ENCODE measurements at places on chromosomes 4 and X.
A peak's percentile ranks its signal among the peaks of the same experiment; 100 is the strongest.

DNA sequence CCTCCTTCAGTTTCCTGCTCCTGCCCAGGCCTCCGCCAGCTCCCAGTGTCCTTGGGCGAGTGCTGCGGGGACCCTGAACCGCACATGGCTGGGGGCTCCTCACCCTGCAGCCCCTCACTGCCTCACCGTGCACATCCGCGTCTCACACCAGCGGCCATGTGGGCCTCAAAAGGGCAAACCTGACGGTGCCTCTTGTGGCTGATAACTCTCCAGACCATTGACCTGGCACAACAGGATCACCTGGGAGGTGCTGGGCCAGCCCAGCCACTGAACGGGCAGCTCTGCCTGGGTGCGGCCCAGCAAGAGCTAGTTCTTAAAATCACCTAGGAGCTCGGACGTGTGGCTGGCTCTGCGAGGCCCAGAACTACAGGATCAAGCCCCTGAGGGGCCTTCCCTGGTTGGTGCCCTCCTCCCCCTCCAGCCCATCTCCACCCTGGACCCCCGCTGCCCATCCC is 4.1 kb upstream of the S100P start:
- no peak for DNase-seq

- DNase-seq, result no peak
Measured at GRCh38 chr4:187558391-187558790, 437.2 kb upstream of the ZFP42 start.

- no peak for DNase-seq
Measured at GRCh38 chrX:38754102-38754790, 47.0 kb upstream of the MID1IP1 start.

- DNase-seq, result no peak
Measured at GRCh38 chr4:101784957-101785356, 5.6 kb upstream of the BANK1 start.

DNA sequence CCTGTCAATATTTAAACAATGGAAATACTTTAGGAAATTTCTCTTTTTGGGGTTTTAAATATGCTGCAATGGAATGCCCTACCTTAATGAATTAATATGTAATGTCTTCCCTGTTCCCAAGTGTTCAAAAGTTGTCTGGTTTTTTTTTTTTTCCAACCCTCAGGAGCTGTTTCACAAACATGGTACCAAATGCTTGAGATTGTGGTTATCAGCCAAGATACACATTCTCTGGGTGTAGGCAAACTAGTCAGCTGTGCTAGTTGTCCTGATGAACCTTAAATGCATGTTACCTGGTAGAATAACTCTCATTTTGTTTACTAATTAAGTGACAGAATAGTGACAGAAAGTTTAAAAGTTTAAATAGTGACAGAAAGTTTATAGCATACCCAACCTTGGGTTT is 50.7 kb downstream of the FHL1 start:
- no peak for DNase-seq

DNA sequence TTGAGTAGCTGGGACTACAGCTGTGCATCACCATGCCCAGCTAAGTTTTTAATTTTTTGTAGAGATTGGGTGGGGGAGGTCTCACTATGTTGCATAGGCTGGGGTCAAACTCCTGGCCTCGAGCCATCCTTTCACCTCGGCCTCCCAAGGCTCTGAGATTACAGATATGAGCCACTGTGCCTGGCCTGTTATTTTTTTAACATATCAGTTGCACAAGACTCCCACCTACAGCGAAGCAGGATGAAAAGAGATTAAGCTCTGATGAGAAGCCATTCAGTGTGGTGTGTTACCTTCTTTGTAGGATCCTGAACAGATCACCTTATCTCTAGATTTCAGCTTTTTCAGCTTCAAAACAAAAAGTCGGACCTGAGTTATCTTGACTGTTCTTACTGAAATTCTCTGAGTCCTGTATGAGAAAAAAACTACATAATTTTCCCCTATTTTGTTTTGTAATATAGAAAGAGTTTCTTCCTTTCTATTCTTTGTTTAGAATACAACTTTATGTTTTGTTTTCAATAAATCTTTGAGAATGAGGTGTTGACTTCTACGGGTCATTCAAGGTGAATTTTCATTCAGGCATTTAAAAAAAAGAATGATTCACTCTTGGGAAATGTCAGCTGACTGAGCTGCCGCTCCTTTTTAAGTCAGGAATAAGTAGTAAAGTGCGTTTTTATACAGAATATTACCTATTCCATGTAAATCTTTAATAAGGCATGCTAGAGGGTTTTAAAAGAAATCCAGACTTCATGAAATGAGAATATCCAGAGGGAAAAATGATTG is 134.6 kb downstream of the ARSF start:
- DNase-seq, result no peak

DNA sequence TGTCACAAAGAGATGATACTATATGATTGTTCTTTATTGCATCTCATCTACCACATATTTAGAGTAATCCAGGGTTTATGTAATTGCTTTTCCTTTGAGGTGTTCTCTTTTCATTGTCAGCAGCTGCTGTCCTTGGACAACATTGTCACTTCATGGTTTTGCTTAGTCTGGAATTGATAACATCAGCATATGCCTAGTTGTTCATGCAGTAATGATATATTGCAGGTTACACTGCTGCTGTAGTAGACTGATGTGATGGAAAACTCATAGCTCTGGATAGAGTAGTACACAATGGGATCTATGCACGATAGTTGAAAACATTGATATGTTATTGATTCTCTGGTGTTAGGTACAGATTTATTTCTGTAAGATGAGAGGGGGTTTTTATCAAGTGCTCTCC is 13.7 kb downstream of the NEIL3 start:
- DNase-seq, result no peak

- no peak for DNase-seq
Measured at GRCh38 chr4:65089666-65090065, 580.6 kb downstream of the EPHA5 start.

DNA sequence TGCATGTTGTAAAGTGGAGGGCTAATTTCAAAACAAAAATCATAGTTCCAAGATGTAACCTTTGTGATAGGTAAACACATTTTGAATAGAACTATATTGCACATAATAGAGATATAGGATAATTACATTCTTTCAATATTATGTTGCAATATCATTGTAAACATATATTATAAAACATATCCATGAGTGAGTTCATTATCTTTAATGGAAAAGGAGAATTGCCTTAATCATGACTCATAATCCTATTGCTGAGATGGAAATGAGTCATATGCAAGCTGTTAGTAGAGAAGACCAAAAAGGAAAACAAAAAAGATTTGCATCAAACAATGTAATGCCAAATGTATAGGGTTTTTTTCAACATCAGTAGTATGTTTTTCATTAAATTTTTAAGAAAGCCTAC is 73.7 kb upstream of the WDR44 start:
- DNase-seq, result no peak

- no peak for DNase-seq
Measured at GRCh38 chr4:165944900-165945299, 71.9 kb downstream of the TLL1 start.

- no peak for DNase-seq
Measured at GRCh38 chr4:52051615-52052474, 741 bp downstream of the SPATA18 start.

DNA sequence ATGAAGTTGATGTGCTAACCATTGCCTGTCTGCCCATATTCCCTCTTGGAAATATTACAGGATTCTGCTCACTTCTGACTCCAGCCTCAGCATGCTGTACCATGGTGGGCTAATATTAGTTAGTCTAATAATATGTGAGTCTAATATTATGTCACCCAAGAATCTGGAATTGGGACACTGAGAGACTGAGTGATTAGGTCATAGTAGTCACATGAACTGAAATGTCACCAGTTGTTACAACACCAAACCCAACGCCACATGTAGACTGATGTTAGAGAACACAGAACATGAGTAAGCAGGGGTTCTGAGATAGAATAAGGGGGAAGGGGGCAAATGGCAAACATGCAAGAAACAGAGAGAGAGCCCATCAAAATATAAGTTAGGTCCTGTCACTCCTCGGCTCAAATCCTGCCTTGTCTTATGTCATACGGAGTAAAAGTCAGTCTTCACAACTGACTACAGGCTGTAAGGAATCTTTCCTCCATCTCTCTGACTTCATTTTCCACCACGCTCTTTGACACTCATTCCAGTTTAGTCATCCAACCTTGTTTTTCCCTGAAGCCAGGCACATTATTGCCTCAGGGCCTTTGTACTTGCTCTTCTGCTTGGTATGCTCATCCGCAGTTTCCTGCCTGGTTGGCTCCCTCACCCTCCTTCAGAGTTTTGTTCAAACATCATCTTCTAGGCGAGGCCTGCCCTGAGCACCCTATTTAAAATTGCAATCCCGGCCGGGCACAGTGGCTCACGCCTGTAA is 9.6 kb upstream of the SLAIN2 start:
- no peak for DNase-seq

DNA sequence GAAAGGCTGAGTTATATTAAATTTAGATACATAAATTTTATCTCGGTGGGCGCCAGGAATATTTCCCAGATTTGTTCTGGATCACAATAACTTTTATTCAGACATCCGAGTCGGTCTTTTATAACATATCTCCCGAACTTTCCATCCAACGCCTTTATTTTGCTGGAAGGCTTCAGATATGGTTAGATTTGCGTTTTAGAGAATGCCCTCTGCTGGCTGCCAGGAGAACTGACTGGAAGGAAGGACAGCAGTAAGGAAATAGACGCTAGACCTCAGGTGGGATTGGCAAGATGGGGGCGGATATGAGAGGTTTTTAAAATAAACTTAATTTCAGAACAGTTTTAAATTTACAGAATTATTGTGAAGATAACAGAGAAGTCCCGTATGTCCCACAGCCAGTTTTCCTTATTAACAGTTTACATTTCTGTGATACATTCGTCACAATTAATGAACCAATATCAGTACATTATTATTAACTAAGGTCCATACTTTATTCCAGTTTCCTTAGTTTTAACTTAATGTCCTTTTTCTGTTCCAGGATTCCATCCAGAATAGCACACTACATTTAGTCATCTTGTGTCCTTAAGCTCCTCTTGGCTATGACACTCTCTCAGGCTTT is 4.6 kb upstream of the KANTR start:
- DNase-seq, result no peak

DNA sequence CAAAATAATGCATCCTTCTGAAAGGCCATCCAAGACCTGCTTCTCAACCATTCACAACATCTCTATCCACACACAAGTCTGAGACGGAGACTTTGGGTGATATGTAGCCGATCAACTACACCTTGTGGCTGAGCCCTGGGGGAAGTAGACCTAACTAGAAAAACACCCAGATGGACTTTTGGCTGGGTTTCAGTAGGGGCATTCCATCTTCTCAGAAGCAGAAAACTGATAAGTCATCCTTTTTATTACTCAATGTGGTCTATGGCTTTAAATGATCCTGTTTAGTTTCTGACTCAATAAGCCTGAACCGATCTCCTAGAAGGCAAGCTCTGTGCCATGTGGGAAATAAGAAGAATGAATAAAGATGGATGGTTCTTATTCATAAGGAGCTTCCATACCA is 82.5 kb upstream of the AFF2 start:
- DNase-seq, result no peak

DNA sequence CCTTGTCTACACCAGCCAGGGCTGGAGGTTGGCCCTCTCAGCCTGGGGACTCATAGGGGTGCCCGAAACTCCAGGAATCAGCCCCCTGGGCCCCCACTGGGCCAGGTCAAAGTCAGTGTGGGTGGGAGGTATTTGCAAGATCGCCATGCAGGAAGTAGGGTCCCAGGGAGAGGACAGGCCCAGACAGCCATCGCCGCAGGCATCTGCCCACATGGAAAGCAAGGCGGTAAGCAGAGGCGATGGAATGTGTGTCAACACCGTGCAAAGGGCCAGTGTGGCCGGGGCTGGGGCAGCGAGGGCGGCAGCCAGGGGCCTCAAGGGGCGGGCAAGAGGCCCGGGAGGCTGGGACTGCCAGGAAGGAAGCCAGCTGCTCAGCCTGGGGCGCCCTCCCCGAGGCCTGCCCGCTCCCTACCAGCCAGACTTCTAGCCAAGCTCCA is 19.3 kb upstream of the DUSP9 start:
- no peak for DNase-seq

DNA sequence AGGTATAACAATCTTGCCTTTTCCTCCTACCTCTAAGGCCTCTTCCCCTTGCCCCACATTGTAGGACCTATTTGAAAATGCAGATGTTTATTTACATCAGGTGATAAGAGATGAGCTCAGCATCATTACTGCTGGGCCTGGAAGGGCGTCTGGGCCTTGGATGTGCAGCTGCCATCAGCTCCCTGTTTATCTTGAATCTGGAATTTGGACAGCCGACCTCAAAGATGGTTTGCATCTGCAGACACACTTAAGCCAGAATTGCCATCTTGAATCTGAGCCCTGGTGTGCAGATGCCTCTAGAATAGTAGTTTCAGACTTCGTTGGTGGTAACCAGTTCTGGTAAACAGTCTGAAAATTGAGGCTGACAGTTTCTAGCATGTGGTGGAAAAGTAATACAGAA is 59.0 kb downstream of the FAM193A start:
- no peak for DNase-seq

DNA sequence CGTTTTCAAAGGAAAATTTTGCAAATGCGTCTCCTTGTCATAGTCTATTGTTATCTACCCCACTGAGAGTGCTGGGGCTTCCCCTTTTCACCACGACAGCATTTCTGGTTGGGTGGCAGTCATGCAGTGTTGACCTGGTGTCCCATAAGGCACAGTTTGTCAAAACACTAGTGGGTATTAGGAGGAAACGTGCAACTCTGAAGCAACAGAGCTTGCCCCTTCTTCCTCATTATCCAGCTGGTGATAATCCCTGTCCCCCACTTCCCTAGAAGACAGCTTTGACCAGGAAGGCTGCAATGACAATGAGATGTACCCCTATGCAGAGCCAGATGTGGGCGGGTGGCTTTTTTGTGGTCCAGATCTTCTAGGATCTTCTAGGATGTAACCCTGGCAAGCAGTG is 1.8 kb downstream of the TBC1D1 start:
- peak; percentile 33 for DNase-seq

GRCh38 chrX:22134681-22135080 is 102.6 kb downstream of the PHEX start:
- DNase-seq, result no peak

DNA sequence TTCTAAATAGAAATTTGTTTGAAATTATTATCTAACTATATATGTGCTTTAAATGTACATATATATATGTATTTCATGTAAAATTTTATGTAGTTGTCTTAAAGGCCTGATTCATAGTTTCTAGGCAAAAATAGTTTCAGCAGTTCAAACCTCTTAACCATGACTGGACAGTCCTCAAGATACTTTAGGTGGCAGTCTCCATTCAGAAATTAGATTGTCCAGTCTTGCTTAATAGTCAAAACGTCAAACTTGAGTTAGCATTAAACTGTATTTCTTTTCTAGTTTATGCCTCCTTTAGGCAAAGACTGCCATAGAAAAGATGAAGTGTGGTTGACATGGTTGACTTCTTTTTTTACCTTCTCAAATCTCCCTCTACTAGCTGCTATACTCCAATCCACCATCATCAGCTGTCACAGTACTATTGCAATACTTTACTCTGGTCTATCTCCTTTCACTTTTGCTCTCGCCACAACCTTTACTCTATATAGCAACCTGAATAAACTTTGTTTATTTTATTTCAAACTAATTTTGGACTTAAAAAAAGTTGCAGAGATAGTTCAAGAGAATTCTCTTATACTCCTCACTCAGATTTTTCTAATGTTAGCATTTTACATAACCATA is 395.6 kb upstream of the DIPK2B start:
- no peak for DNase-seq
